NCI-H524 treated with DMSO at 0.1 percent for 48 hours (cell line): ENCODE measurements at places on chromosomes 1 and 21.

- DNase-seq = no peak
These were observed 26.5 kb downstream of the TRIM45 start for GRCh38 chr1:117094841-117095604.

DNA sequence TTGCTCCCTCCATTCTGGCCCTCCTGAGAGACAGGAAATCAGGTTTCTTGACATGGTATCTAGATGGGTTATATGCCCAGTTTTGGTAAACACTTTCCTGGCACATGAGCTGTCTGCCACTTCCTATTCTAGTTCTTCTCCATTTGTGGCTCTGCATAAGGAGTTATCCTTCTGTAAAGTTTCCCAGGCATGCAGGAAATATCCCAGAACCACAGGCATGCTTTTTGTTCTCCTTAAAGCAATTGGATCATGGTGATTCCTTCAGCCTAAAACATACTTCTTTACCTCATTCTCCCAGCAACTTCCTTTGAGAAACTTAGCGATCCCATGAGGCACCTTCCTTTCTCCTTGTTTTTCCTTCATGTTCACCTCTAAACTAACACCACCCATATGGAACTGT lies 199.8 kb downstream of the CRB1 start:
- no peak for DNase-seq

DNA sequence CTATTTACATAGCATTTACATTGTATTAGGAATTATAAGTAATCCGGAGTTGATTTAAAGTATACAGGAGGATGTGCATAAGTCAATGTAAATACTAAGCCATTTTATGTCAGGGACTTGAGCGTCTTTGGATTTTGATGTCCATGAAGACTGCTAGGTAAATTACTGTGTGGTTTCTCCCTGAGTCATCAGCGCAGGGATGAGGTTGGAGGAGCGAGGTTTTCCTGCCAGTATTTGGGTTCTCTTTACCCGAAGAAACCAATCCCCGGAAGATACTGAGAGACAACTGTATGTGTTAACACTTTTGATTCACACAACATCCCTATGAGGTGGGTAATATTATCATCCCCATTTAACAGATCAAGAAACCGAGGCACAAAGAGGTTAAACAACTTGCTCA lies 29.3 kb downstream of the BATF3 start:
- DNase-seq = no peak

DNA sequence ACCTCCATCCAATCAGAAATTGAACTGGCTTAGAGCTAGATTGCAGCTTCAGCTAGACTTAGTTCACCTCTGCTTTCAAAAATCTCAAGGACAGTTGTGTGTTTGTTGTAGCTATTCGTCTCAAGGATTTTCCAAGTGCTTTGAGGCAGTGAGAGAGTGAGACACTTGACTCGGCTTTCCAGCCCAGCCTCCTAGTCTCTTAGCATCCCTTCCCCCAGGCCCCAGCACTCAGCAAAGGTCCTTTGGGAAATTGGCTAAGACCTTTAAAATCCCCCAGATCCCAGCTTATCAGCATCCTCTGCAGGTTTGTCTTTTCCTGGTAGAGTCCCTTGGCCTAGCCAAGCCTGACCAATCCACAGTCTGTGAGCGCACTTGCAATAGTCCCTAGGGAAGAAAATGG lies 47.9 kb upstream of the PROX1 start:
- no peak for DNase-seq

DNA sequence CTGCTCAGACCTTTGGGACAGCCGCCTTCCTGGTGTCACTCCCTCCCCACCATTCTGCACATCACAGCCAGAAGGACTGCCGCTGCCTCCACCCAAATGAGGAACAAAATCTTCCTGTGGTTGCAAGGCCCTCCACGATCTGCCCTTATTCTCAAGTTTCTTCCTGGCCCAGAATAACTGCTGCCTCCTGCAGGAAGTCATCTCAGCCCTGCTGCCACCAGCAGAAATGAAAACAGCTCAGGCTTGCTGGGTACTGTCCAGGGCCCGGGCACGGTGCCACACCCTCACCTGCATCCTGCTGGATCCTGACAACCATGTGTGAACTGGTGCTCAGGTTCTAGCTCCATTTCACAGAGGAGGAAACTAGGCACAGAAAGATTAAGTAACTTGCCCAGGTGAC lies 2.8 kb downstream of the CLDN19 start:
- no peak for DNase-seq

DNA sequence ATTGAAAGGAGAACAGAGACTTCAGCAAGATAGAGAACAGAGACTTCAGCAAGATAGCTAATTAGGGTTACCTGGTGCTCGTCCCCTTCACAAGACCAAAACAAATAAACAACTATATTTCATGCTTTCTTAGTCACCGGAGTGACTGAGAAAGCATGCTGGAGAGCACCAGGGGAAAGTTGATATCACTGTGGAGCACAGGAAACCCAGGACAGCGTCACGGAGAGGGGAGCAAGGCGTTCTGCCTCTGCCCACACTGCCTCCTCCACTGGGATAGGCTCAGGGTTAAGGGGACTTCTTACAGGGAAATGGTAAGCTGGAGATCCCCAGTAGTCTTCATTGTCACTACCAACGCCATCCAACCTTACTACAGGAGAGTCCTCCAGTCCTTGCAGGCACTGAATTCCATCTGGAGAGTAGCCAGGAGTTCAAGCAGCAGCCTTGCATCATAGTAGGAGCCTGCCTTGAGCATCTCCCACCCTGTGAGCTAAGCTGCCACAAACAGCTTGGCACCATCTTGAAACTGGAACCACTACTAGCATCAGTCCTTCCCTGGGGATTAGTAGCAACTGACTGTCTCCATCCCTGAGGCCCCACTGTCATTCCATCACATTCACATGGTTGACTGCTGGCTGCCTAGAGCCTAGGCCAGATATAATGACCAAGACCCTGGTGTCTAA lies 239.4 kb downstream of the PLPP3 start:
- no peak for DNase-seq

DNA sequence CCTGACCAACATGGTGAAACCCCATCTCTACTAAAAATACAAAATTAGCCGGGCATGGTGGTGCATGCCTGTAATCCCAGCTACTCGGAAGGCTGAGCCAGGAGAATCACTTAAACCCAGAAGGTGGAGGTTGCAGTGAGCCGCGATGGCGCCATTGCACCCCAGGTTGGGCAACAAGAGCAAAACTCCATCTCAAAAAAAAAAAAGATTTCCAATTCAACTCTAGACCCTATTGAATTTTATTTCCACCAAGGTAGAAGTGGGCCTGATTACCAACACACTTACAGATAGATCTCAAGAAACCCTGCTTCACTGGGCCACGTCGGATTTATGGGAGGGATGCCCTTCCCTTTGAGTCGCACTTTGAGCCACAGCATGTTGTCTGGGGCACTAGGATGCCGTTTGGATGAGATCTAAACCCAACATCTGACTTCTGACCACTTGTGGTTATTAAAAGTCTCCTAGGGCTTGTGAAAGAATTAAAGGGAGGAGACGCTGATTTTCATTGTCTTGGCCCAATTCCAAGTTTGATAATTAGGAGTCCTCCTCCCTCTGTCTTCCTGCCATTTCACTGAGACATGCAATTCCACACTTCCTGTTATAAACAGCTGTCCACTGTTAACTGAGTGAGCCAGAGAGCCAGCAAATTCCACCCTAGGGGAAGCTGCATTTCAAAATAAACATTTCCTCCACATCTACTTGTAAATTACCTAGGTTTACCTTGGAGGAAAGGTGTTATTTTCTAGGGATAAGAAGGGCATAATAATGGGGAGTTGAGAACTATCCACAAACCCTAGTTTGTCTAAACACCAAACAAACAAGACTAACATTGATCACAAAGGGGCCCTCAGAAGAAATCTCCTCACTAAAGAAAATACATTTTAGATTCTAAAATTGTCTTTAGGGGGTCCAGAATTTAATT lies 5.2 kb upstream of the RERE start:
- DNase-seq = peak; percentile 87

GRCh38 chr1:103220631-103221041 lies 112.3 kb upstream of the COL11A1 start:
- no peak for DNase-seq

- DNase-seq = no peak
These were observed 229.4 kb downstream of the PTPRU start for GRCh38 chr1:29465755-29466154.

GRCh38 chr1:244456586-244456985 lies 4.5 kb upstream of the CATSPERE start:
- no peak for DNase-seq

DNA sequence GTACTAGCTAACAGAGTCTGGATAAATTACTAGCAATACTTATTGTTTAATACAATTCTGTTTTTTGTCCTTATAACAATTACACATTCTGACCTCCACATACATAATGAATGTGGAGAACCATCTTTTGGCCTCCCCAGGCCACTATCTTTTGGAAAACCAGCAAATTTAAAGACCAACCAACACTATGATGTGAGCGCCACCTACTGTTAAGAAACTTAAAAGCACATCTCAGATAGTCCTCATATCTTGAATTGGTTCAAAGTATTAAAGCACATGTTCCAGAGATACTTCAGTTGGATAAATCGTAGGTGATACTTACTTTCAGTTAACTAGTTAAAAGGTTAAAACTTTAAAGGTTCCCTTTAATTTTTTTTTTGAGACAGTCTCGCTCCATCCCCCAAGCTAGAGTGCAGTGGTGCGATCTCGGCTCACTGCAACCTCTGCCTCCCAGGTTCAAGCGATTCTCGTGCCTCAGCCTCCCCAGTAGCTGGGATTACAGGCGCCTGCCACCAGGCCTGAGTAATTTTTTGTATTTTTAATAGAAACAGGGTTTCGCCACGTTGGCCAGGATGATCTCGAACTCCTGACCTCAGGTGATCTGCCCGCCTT lies 29.3 kb upstream of the USP1 start:
- DNase-seq = peak; percentile 25

GRCh38 chr21:38496224-38496623 lies 2.1 kb downstream of the ERG start:
- no peak for DNase-seq

GRCh38 chr1:190563230-190563629 lies 85.6 kb upstream of the BRINP3 start:
- DNase-seq = no peak

DNA sequence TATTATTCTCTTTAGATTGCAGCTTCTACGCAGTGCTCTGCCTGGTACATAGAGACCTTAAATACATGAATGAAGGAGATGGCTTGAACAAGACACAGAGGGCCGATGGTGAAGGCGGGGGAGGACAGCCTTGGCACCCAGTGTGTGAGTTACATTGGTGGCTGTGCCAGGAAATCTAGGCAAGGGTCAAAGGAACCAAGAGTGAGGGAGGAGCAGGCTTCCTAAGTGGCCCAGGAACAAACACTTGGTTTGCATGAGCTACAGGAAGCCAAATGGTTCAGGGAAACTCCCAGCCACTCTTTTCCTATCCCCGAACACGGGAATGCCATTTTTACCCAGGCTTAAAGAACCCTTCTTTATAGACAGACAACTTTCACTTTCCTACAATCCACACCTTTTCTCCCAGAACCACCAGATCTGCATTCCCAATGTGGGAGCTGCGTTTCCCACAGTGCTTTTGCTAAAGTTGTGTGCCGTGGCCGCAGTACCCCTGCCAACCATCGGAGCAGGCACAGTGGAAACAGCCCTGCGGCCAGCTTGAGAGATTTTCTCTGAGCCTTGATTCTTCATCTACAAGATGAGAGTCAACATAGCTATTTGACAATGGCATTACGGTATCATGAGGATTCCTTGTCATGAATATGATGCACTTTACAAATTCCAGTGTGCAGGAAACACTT lies 3.5 kb upstream of the CLEC20A start:
- DNase-seq = no peak

DNA sequence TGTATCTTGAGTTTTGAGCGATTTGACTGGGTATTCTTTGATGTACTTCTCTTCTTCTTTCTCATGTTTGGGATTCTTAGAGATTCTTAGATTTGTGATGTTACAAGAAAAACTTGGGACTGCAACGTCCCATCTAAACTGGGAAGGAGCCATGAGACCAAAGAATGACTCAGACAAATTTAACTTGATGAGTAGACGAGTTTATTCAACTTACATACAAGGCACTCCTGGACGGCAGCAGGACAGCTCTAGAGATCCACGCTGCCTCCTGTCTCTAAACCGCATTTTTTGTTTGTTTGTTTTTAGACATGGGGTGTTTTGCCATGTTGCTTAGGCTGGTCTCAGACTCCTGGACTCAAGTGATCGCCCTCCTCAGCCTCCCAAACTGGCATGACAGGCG lies 137.1 kb downstream of the PIK3R3 start:
- no peak for DNase-seq

DNA sequence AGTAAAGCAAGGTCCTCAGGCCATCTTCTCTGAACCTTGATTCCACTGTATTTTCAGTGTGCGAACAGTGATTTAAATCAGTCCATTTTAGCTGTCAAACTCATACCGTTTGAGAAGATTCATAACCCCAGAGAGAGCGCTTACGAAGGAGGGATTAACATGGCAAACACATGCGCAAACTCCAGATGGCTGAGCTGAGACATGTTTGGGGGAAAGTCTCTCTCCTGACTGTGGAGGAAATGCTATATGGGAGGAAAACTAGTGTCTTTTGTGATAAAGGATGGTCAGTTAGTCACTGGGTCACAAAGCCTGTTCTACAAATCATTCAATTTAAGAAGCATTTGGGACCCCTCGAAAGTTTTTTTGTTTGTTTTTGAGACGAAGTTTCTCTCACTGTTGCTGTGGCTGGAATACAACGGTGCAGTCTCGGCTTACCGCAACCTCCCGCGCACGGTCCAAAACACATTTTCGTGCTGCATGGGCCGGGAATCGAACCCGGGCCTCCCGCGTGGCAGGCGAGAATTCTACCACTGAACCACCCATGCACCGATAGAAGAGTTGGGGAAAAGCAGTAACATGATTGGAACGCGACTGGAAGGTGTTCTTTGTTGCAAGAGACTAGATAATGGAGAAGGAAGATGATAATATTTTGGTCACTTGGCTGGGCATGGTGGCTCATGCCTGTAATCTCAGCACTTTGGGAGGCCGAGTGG lies 58.4 kb upstream of the CXADR start:
- peak; percentile 99 for DNase-seq

DNA sequence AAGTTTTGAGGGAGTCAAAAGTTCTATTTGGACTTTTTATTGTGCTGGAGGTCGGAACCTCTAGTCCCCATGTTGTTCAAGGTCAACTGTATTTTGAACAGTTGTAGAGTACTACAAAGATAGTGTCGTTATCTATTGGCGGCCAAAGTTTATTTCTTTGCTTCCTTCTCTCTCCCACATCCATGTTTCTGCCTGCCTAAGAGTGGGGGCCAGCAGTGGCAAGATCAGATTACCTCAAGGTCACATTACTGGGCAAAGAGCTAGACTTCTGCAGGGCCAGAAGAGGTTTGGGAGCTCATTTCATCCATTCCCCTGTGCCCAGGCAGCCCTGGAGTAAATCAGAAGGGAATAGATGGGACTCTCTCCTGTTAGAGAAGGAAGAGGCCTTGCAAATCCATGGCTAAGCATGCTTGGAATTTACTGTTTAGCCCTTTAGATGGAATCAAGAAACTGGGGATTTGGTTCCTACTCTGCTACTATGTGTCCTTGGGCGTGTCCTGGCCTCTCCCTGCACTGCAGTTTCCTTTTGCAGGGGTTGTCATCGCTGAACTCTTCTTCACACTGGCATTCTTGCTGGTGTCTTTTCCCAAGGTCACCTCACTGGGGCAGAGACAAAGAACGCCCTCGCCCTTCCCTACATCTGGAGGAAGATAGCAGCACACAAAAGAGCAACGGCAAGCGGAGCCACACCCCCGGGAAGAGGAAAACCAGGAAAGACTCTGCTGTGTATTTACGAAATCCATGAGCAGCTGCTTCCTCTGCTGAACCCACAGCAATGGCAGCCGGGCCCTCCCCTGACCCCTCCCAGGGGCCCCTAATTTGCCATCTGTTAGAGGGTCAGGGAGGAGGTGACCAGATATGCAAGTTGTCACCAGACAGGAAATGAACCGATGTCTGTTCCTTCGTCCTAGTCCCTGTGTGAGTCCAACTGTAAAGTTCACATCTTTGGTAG lies 73.3 kb downstream of the PLPP3 start:
- DNase-seq = no peak
